ENCODE measurements at places on chromosomes 4 and X. TPM values are rescaled to one million over a fixed set of nuclear protein-coding genes. Genes with fewer than 3 reads are reported as not detected.

NPNT gene
- not detected for total RNA-seq

SYTL5 gene
- total RNA-seq, result not detected

CABS1 gene
- not detected for total RNA-seq

TLR6 gene
- total RNA-seq, result 3.1 TPM

APLN gene
- 2.1 TPM for total RNA-seq

SLC7A11 gene
- total RNA-seq, result 1.2 TPM

MTTP gene
- 0.58 TPM for total RNA-seq

HPSE gene
- 17.8 TPM for total RNA-seq

DNA sequence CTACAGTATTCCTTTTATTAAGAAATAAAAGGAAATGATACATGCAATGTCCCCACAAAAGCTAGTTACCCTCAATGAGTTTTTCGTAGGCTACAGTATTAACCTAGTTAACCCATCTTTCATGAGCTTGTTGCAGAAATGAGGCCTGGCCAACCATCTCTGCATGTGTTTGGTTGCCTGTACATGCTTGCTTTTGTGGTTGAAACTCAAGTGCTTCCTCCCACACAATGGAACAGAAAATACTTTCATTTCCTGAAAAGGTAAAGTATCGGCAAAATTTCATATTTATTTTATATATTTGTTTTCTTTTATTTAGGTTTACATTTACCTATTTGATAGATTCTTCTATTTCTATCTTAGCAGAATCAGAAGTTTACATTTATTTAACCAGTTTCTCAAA lies 214.6 kb upstream of the FAM241A start:
- H3K36me3 ChIP-seq, result no peaks in the 10 kb centered on the region
- H3K27me3 ChIP-seq, result peaks cover 15% of the 10 kb centered on the region
- peaks cover 6% of the 10 kb centered on the region for H3K4me1 ChIP-seq
- no peak overlapping the region for H3K27ac ChIP-seq

DNA sequence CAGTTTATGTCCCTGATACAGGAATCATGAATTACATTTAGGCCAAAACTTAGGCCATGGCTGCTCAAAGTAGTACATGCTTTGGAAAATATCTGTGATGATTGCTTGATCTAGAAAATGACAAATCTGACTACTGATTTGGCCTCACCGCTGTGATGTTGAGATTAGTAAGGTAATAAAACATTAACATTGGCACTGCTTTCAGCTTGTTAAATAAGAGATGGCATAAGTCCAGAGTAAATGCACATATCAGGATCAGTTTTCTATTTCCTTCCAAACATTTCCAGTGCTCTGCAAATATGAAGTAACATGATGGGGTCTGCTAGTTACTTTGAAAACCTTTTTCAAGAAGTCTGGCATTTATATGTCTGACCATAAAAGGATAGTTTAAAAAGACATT lies 687.3 kb upstream of the ACTRT1 start:
- no peak overlapping the region for H3K4me3 ChIP-seq
- no peak for DNase-seq
- H3K27ac ChIP-seq, result no peak overlapping the region
- no peaks in the 10 kb centered on the region for H3K4me1 ChIP-seq
- no peaks in the 10 kb centered on the region for H3K36me3 ChIP-seq
- no peaks in the 10 kb centered on the region for H3K27me3 ChIP-seq

- H3K4me1 ChIP-seq, result no peaks in the 10 kb centered on the region
- no peak for DNase-seq
- H3K4me3 ChIP-seq, result no peak overlapping the region
These were observed 306.2 kb downstream of the TENM3 start for GRCh38 chr4:182549356-182549755.

DNA sequence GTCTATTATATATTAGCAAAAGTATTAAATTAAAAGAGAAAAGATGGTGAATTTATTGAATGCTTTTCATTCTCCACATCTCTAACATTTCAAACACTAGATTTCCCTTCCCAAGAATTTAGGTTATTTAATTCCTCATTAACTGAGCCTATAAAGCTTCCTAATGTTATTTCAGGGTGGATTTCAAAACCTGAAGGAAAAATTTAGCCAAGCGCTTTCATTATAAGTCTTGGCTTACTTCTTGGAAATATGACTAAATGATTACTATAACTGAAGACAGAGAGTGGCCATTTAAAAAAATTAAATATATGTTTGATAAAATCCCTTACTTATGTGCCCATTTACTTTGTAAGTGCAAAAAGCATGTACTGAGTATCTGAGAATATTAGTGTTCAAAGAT lies 141.8 kb upstream of the ARSJ start:
- no peaks in the 10 kb centered on the region for H3K27me3 ChIP-seq
- DNase-seq, result no peak
- H3K4me1 ChIP-seq, result no peaks in the 10 kb centered on the region
- H3K36me3 ChIP-seq, result no peaks in the 10 kb centered on the region
- no peak overlapping the region for H3K4me3 ChIP-seq
- no peak overlapping the region for H3K27ac ChIP-seq

GRCh38 chrX:81392396-81392795 lies 190.5 kb downstream of the SH3BGRL start:
- no peak overlapping the region for H3K4me3 ChIP-seq
- peaks cover 2% of the 10 kb centered on the region for H3K27me3 ChIP-seq
- no peaks in the 10 kb centered on the region for H3K36me3 ChIP-seq

- no peak for DNase-seq
- peaks cover 11% of the 10 kb centered on the region for H3K4me1 ChIP-seq
- H3K4me3 ChIP-seq, result no peak overlapping the region
- no peak overlapping the region for H3K27ac ChIP-seq
These were observed 319.6 kb downstream of the PPP3CA start for GRCh38 chr4:101027721-101028120.

DNA sequence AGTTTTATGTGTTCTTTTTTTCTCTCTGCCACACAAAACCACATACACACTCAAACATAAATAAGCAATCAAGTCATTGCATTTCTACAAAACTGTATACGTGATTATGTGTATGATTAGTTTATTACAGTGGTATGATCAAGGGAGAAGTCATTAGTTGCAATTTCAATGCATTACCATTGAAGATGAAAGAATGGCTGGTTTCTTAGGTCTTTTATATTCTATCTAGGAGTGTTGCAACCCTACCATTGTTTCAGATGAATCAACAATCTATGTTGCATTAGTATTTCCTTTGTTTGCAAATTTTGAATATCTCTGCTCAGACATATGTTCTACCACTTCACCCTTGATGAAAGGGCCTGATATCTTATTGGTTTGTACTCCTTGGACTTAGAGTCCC lies 6.8 kb downstream of the ANXA3 start:
- no peak overlapping the region for H3K27ac ChIP-seq
- H3K36me3 ChIP-seq, result peaks cover 7% of the 10 kb centered on the region
- peaks cover 24% of the 10 kb centered on the region for H3K27me3 ChIP-seq
- H3K4me1 ChIP-seq, result peaks cover 1% of the 10 kb centered on the region

DNA sequence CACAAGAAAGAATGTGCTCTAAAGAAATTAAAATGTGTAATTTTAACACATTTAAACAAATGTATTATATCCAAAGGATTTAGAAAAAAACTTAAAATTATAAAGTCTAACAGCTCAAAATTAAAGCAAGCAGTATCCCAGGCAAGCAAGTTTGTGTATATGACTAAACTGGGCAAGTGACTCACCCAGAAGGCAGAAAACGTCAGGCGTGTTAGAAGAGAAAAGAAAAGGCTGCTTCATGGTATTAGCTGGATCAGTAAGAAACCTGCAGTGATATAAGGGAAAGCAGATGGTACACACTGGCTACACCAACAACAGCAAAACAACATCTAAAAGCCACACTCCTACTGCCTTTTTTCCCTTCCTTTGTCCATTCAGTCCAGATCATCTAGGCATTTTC lies 250.6 kb upstream of the NDST3 start:
- DNase-seq, result no peak
- H3K4me1 ChIP-seq, result no peaks in the 10 kb centered on the region
- H3K27ac ChIP-seq, result no peak overlapping the region
- no peak overlapping the region for H3K4me3 ChIP-seq
- no peaks in the 10 kb centered on the region for H3K36me3 ChIP-seq
- no peaks in the 10 kb centered on the region for H3K27me3 ChIP-seq
